ENCODE measurements at places on chromosomes 11 and 22. TPM values are rescaled to one million over a fixed set of nuclear protein-coding genes. Genes with fewer than 3 reads are reported as not detected.

Gene ALDH3B2
- polyA plus RNA-seq: not detected

Gene MMP3
- 2.0 TPM for polyA plus RNA-seq

Gene TMX2
- polyA plus RNA-seq: 192 TPM

Gene OR4C5
- not detected for polyA plus RNA-seq

Gene TRIM51G
- not detected for polyA plus RNA-seq
